Stimulated activated CD4-positive, alpha-beta T cell treated with anti-CD3 and anti-CD28 coated beads, Interleukin-1b, Interleukin-23, amount 100 ng/mL, for 4 hours (primary cell): ENCODE measurements at places on chromosomes 3 and 15.
A peak's percentile ranks its signal among the peaks of the same experiment; 100 is the strongest.

GRCh38 chr15:37618353-37618752 is 316.1 kb upstream of the TMCO5A start:
- no peak for DNase-seq

GRCh38 chr15:53400986-53401385 is 358.5 kb downstream of the WDR72 start:
- DNase-seq, result no peak

DNA sequence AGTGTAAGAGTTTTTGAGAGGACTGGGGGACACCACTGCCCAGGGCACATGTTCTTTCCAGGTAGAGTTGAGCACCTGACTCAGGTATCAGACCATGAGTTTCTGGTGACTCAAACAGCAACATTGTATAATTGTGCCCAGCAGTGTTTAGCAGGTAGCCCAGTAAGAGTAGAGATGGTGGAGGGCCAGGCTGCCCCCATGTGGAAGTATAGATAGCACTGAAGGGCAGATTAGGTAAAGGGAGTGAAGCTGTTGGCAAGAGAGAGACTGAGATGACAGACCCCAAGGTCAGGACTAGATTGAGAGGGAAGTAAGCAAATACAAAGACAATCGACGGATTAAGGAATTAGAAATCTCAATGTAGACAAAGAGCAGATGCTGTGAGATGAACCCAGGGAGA is 74.6 kb downstream of the TRIM42 start:
- DNase-seq, result no peak

DNA sequence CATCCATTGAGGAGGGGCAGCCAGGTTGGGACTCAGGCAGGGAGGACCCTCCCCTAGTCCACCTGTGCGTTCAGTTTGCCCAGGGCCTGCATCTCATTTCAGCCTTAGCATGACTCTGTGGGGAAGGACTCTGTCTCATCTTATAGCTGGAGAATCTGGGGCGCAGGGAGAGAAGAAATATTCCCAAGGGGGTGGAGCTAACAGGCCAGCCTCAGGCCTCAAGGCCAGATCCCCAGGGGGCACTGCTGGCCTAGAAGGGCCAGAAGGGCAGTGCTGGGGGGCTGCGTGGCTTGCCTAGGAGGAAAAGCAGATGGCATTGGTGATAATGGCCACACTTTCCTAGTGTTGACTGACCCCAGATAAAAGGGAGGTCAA is 10.9 kb downstream of the AMOTL2 start:
- DNase-seq, result no peak

DNA sequence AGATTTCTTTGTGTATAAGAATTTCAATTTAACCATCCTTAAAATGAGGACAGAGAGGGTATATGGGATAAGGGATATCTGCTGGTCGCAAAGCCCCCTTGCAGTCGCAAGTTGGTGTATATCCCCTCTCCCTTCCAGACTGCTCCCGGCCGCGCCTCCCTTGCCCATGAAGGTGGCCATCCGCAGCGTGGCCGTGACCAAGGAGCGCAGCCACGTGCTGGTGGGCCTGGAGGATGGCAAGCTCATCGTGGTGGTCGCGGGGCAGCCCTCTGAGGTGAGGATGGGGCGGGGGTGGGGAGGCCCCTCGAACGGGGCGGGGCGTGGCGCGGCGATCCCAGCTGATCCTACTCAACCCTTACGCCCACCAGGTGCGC is 29.4 kb downstream of the NBEAL2 start:
- DNase-seq, result no peak

DNA sequence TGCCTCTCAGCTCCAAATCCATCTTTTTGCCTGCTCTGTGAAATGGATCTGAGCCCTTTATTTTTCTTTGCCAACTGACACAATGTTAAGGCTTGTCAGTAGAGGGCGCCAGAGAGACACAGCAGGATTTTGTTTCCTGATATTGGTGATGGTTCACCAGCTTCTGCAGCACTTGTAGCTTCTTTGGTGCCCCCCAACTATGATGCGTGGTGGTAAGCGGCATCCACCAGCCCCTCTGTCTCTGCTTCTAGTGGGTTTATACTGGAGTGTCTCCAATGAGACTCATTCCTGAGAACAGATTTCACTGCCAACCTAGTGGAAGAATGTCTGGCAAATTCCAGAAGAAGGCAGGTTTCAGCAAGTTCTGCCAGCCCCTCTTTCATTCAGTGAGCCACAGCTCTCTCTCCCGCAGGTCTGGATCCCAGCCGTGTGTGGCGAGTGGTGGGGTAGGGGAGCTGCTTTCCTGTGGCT is 471.9 kb upstream of the FRG2C start:
- peak; percentile 4 for DNase-seq

GRCh38 chr3:128070898-128071591 is 18.8 kb downstream of the SEC61A1 start:
- no peak for DNase-seq

DNA sequence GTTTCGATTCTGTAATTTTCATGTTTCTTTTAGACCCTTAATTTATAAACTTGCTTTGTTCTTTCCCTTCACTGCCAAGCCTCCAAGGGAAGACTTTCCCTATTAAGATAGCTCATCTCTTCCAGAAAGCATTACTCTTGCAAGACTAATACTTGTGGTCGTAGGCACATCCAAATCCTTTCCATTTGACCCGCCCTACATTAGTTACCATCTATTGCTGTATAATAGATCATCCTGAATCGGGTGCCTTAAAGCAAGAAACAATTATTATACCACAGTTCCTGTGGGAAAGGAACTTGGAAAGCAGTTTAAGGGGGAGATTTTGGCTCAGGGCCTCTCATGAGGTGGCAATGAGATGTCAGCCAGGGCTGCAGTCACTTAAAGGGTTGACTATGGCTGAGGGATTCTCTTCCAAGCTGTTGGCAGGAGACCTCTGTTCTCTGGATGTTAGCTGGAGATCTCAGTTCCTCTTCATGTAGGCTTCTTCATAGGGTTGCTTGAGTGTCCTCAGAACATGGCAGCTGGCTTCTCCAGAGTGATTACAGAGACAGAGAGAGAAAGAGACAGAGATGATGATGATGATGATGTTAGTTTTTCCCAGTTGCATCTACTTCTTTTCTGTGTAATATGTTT is 570.4 kb upstream of the TGFBR2 start:
- no peak for DNase-seq

GRCh38 chr3:179016979-179017670 is 54.5 kb downstream of the ZMAT3 start:
- no peak for DNase-seq

DNA sequence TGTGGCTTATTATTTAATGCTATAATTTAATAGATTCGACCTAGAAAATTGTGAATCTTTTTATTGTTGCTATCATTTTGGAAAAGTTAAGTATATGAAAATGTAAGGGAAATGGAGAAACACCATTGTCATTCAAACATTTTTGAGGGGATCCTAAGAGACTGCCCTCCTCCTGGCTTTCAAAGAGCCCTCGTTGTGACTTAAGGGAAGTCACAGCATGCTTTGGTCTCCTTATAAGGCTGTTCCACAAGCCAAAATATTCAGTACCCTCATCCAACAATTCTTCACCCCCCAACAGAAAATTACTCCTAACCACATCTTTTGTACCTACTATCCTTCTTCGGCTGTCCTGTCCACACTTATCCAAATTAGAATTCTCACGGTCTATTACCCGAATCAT is 140.2 kb downstream of the GBE1 start:
- DNase-seq, result no peak

DNA sequence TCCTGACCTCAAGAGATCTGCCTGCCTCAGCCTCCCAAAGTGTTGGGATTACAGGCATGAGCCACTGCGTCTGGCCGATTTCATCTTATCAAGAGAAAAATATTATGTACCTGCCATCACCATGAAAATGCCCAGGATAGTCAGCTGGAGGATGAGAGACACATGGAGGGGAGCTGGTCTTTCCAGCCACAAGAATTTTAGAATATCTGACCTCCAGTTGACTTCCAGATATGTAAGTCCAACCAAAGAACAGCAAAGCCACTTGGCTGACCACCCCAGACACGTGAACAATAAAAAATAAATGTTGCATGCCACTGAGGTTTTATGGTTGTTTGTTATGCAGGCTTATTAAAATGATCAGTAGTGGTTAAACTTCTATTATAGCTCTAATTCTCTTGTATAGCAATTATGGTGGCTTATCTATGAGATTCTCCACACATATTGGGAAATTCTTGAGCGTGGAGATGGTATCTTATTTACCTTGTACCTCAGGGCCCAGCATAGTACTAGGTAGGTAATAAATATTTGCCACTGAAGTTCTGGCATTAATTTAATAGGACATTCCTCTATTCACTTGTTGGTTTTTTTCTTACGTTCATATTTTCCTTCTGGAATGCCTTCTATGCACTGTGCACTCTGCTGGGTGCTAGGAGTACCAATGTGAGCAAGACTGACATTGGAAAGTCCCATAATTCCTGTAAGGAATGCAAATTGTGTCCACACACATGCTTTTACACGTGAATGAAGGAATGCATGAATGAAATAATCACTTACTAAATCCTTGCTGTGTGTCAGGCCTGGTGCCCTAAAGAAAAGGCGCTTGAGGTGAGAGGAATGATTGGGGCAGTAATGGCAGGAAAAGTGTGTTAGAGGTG is 77.6 kb downstream of the EDEM1 start:
- DNase-seq, result no peak

DNA sequence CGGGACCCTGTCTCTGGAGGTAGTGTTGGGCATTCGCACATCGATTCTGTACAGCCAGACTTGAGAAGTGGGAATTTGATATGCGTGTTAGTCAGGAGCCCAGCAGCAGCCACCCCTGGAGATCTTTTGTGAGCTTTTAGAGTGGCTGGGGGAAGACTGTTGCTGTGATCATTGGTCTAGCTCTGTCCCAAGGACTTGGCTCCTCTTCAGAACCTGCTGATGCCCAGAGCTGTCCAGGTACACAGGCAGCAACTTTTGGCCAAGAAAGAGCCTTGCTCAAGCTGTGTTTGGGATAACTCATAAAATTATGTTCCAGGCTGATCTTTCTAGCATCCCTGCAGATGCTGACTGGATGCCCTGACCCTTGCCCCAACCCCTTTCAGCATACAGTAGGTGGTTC is 29.3 kb downstream of the LIMD1 start:
- DNase-seq, result no peak

- no peak for DNase-seq
Measured at GRCh38 chr3:126085841-126086240, 1.9 kb upstream of the SLC41A3 start.

GRCh38 chr3:178353006-178353694 is 183.1 kb upstream of the KCNMB2 start:
- DNase-seq, result no peak
